Colonic mucosa (tissue), 4 donors: ENCODE measurements at places on chromosomes 3 and 15.
A peak's percentile ranks its signal among the peaks of the same experiment; 100 is the strongest.

- DNase-seq = no peak
These were observed 128.0 kb upstream of the CBLB start for GRCh38 chr3:105996781-105997180.

- DNase-seq = peak; percentile 52
These were observed 8.7 kb downstream of the SRP14 start for GRCh38 chr15:40029979-40030893.

- DNase-seq = no peak
These were observed 53.1 kb downstream of the TGFBR2 start for GRCh38 chr3:30659270-30660130.

DNA sequence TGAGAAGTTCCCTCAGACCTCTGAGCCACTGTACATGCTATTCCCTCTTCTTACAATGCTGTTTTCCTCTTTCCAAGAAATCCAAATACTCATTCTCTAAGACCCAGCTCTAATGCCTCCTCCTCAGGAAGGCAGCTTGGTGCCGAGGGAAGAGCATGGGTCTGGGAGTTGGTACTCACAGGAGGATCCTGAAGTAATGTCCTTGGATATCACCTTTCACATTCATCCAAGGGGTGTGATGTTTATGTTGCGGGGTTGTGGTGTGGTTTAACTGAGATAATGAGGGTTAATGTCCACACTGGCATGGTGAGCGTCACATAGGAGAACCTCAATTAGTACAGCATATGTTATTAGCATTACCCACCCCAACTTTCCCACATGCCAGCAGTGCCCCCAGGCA lies 31.9 kb downstream of the MYL3 start:
- no peak for DNase-seq

DNA sequence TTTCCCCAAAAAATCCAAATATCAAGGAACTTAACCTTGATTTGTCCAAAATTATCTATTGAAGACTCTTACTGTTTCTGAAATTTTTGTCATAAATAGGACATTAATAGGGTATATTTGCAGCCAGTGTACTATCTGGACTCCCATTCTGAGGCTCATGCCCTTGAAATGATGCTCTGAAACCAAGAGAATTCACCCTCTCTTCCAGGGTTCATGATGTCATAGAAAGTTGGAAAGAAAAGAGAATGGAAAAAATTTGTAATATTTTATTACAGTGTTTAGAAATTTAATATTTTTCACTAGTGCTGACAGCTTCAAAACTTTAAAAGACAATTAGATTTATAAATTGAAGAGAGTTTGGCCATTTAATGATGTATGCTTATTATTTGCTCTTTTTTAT lies 712.5 kb downstream of the MCTP2 start:
- DNase-seq = no peak

GRCh38 chr15:91553196-91553854 lies 300.2 kb upstream of the SLCO3A1 start:
- DNase-seq = no peak

- DNase-seq = no peak
These were observed 15.0 kb upstream of the KCNMB3 start for GRCh38 chr3:179265875-179266274.

GRCh38 chr3:57160765-57161538 lies 4.2 kb downstream of the IL17RD start:
- DNase-seq = peak; percentile 68

DNA sequence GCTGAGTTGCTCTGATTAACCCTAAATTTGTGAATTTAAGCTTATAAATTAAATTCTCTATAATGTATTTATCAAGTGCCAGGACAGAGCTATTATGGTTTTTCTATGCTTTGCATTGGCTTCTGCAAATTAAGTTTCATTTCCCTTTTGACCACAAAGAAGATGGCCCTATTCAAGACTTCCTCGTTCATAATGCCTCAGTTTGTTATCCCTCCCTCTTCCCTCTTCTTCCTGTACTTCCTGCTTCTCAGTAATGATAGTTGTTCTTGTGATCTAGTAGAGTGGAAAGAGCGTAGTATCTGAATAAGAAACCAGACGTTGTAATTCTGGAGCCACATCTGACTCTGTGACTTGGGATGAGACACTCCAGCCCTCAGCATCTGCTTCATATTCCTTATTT lies 118.7 kb downstream of the CACNA1D start:
- DNase-seq = no peak

- DNase-seq = no peak
These were observed 7.9 kb downstream of the FEM1B start for GRCh38 chr15:68285259-68285980.

DNA sequence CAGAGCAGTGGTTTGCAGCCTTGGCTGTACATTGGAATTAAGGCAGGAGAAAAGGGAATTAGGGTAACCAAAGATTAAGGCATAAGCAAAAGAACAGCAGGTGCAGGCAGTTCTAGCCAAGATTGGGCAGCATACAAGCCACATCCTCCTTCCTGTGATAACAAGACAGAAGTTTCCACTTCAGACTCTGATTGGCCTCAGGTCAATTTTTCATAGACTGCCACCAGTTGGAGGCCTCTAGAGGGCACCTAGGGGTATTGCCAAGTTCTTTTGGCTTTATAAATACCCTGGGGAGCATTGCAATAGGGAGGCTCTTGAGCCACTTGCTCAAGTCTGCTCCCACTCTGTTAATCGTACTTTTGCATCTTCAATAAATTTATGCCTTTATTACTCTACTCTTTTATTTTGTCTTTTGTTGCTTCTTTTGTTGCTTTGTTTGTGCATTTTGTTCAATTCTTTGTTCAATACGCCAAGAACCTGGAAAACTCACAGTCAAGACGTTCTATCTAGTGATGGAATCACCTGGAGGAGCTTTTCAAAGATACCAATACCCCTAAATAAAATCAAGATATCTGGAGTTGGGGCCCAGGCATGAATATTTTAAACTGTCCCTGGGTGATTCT lies 32.2 kb upstream of the FMN1 start:
- DNase-seq = peak; percentile 45

- no peak for DNase-seq
These were observed 30.1 kb upstream of the CERS3 start for GRCh38 chr15:100558771-100559254.

GRCh38 chr3:165753560-165753959 lies 83.7 kb downstream of the BCHE start:
- no peak for DNase-seq

DNA sequence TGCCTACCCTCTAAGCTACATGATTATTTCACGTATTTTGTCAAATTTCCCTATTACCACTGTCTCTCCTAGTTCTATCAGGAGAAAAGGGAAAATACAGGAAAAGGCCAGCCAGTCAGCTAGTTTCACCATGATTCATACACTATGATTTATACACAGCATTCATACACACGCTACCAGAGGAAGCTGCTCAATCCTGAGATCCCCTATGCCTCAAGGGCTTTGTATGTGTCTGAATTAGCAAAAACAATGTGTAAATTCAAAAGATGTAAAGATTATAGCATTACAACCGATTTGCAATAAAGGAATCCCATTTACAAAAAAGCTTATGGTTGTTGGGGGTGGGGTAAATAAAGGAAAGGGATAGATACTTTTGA lies 3.1 kb upstream of the ACKR4 start:
- DNase-seq = no peak

GRCh38 chr15:79314811-79315210 lies 3.9 kb downstream of the TMED3 start:
- no peak for DNase-seq

- DNase-seq = no peak
These were observed 23.0 kb upstream of the CACNA2D3 start for GRCh38 chr3:54099381-54099780.

GRCh38 chr3:101351829-101352228 lies 31.5 kb upstream of the IMPG2 start:
- DNase-seq = no peak

- peak; percentile 58 for DNase-seq
These were observed 4.3 kb downstream of the CHAC1 start for GRCh38 chr15:40957581-40958051.

DNA sequence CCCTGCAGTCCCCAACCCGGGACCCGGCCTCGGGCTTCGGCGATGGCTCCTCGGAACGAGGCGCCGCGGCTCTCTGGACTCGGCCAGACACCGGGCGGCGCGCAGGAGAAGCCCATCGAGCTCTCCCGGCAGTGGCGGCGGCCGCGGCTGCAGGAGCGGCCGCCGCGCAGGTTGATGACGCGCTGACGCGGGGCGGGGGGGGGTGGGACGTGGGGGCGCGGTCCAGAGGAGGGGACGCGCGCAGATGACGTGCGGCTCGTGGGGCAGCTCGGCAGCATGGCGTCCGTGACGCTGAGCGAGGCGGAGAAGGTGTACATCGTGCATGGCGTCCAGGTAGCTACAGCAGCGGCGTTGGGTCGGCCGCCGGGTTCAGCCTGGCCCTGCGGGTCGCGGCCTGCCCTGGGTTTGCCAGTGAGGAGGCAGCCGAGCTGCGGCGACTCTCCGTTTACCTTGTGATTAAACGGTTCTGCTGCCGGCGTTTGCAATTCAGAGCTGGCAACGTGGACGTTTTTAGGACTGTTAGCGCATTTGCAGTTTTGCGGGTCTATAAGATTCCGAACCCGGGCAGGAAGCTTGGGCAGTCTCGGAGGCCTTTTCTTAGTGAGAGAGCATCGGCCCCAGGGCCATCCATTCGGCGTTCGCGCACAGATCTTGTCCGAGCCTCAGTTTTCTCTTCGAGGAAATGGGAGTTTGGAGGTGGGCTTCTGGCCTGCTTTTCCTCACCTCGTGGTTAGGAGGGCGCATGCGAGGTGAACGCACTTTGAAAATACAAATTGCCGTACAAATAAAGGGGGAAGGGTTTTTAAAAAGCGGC lies at the start of the genes EXOSC7 and ZDHHC3:
TSS of gene EXOSC7 (plus strand) at position 243 of the 814 bp plus-strand sequence. CDS start at position 277, 34 bp downstream.
TSS of gene ZDHHC3 (minus strand) at position 173 of the 814 bp plus-strand sequence. CDS start 16,738 bp downstream, outside the sequence.
- DNase-seq = peak; percentile 89

GRCh38 chr3:71478568-71478967 lies 105.0 kb downstream of the FOXP1 start:
- no peak for DNase-seq

DNA sequence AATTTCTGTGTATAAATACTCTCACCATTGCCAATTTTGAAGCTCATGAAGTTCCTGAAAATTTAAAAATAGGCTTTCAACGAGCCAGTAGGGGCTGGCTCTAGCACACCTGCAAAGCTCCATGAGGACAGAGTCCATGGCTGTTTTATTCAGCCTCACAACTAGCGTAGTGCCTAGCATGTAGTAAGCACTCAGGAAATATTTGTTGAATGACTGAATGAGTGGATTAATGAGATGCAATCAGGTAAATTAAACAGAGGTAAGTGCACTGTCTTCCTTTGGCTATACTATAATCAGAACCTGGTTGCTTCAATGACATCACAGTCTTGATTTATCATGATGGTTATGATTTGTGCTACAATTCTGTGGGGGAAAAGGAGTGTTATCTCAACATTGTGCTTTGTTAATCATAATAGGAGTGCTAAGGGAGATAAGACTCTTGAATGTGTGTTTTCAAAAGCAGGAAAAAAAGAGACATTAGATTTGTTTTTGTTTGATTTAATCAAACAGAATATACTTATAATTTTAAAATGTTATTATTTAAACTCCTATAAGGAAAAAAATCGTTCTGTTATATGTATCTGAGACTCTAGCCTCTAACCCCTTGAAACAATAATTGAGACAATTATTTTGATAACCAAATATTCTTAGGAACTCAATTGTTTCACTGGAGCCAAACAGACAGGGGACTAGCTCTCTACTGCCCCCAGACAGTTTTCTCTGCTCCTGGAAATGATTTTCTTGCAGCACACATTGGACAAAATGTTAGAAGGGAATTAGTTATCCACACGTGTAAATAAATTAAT lies 171.7 kb upstream of the ATP11B start:
- DNase-seq = no peak

- no peak for DNase-seq
These were observed 3.5 kb upstream of the ACAP2 start for GRCh38 chr3:195446359-195446758.

- DNase-seq = no peak
These were observed 1.2 kb downstream of the CPA3 start for GRCh38 chr3:148866261-148866660.

DNA sequence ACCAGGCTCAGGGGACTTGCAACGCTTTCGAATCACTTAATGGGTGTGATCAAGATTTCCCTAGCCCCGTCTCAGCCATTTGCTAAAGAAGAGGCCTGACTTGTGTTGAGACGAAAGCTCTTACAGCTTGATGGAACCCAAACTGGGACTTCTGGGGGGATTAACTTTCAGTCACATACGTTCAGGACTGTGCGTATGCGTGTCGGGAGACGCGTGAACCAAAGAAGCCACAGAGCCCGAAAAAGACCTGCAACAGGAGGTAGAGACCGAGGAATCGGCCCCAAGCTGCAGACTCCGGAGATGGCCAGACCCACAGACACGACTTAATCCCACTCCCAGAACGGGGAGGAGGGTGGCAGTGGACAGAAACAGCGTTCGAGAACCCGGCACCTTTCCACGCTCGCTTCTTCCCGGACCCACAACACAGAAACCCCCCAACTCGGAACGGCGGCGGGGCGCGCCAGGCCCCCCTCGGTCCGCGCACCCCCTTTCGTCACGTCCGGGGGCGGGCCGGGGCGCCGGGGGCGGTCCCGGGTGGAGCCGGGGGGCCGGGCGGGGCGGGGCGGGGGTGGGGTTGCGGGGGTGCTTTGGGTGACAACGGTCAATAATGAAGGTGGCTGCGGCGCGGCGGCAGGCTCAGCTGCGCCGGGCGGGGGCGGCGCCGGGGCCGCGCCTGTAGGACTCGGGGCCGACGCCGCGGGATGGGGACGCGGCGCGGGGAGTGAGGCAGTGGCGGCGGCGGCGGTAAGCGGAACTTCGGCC lies at the start of gene ATP11B:
TSS of gene ATP11B (plus strand) at position 604 of the 762 bp plus-strand sequence. CDS start 256 bp downstream, outside the sequence.
- DNase-seq = peak; percentile 82

GRCh38 chr3:176967522-176967921 lies 229.8 kb downstream of the TBL1XR1 start:
- DNase-seq = no peak

- no peak for DNase-seq
These were observed 218.5 kb upstream of the RGMA start for GRCh38 chr15:93307513-93307912.

DNA sequence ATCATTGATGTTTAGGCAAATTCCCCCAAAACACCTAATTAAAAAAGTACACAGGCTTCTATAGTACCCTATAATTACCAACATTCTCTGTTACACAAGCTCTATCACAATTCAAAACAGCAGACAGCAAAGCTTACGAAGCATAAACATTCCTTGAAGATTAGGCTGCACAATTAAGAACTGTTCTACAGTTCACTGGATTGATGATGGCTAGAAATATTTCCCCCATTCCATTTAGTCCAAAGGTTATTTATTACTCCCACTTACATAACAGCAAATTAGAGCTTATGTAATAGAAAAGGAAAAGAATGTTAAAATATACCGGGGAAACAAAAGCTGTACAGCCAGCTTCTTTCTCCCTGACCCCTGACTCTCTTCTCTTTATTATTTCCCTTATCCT lies 49.3 kb downstream of the UACA start:
- no peak for DNase-seq

- DNase-seq = no peak
These were observed 35.5 kb upstream of the HACD2 start for GRCh38 chr3:123620343-123620742.
